Aorta (tissue), 5 donors: ENCODE measurements at places on chromosomes 12 and 14. TPM values are rescaled to one million over a fixed set of nuclear protein-coding genes. Genes with fewer than 3 reads are reported as not detected.

FAM90A1 gene
- 0.27 TPM for total RNA-seq

- no peaks in the 10 kb centered on the region for H3K27me3 ChIP-seq
- DNase-seq = no peak
- no peaks in the 10 kb centered on the region for H3K36me3 ChIP-seq
- H3K27ac ChIP-seq = no peak overlapping the region
Measured at GRCh38 chr14:83416476-83416875, 1882.8 kb upstream of the SEL1L start.

DNA sequence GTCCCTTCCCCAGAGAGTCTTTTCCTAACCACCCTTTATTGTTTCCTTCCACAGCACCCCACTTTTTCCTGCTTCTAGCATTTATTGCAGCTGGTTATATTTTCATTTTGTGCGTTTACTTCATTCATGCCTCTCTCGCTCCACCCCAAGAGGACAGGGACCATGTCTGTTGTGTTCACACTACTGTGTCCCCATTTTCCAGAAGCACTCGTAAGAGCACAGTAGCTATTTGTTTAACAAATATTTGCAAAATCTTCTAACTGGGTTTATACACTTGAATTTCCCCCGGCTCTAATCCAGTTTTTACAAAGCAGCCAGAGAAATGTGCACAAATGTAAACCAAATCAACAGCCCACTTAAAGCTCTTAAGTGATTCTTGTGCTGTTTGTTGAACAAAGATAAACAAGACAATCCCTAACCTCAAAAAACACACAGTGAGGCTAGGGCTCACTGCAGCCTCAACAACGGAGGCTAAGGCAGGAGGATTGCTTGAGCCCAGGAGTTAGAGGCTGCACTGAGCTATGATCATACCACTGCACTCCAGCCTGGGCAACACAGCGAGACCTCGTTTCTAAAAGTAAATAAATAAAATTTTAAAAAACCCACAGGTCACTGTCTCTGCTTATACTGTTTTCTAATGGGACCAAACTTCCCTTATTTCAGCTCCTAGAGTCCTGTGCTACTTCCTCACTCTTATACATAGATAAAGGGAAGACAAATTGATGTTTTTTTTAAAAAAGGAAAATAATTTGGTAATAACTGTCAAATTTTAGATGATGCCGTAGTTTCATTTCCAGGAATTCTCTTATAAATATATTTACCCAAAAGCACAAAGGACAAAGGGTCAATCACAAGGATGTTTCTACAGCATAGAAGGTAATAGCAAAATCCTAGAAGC, 6.6 kb upstream of the ABCD4 start:
- H3K27me3 ChIP-seq = no peaks in the 10 kb centered on the region
- H3K4me3 ChIP-seq = no peak overlapping the region
- H3K27ac ChIP-seq = no peak overlapping the region

RD3L gene
- not detected for total RNA-seq

DNA sequence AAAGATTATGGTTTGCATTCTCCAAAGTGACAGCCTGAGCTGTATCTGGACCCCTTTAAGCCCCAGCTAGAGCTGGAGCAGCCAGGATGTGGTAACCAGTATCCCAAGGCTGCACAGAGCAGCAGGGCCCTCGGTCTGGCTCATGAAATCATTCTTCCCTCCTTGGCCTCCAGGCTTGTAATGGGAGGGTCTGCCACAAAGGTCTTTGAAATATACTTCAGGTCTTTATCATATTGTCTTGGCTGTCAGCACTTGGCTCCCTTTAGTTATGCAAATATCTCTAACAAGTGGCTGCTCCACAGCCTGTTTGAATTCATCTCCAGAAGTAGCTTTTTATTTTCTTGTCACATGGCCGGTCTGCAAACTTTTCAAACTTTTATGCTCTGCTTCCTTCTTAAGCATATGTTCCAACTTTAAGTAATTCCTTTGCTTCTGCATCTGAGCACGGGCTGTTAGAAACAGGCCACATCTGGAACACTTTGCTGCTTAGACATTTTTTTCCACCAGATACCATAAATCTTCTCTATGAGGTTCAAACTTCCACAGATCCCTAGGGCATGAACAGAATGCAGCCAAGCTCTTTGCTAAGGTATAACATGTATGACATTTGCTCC, 663.4 kb upstream of the MIS18BP1 start:
- H3K4me3 ChIP-seq = no peak overlapping the region
- DNase-seq = no peak
- H3K36me3 ChIP-seq = no peaks in the 10 kb centered on the region
- H3K27me3 ChIP-seq = no peaks in the 10 kb centered on the region

- H3K27ac ChIP-seq = no peak overlapping the region
- no peaks in the 10 kb centered on the region for H3K27me3 ChIP-seq
- H3K4me1 ChIP-seq = no peaks in the 10 kb centered on the region
- no peaks in the 10 kb centered on the region for H3K36me3 ChIP-seq
Measured at GRCh38 chr12:91441246-91441645, 258.6 kb upstream of the DCN start.

- DNase-seq = no peak
- no peaks in the 10 kb centered on the region for H3K4me1 ChIP-seq
- no peak overlapping the region for H3K27ac ChIP-seq
- no peaks in the 10 kb centered on the region for H3K27me3 ChIP-seq
- no peak overlapping the region for H3K4me3 ChIP-seq
- no peaks in the 10 kb centered on the region for H3K36me3 ChIP-seq
Measured at GRCh38 chr14:102442241-102443211, 67.0 kb downstream of the ANKRD9 start.

DNA sequence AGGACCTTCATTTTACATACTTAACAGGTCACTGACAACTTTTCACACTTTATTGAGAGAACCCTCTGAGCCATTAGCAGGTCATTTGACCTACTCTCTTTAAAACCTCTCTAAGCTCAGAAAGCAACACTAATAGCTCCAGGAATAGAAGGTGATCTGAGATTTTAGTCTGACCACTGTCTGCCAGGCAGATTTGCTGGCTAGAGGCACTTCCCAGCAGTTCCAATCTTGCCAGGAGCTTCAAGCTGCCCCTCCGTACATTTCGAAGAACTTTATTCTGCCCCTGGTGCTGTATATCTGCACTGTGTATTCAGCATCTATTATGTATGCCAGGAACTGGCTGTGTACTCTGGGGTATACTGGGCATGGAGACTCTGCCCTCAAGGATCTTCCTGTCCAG, 56.3 kb downstream of the GPHB5 start:
- no peak overlapping the region for H3K27ac ChIP-seq
- no peaks in the 10 kb centered on the region for H3K27me3 ChIP-seq
- H3K4me1 ChIP-seq = no peaks in the 10 kb centered on the region
- no peak overlapping the region for H3K4me3 ChIP-seq
- no peaks in the 10 kb centered on the region for H3K36me3 ChIP-seq

GRCh38 chr14:52399921-52400595, 85.9 kb downstream of the PTGER2 start:
- no peak overlapping the region for H3K27ac ChIP-seq
- no peaks in the 10 kb centered on the region for H3K27me3 ChIP-seq
- H3K4me1 ChIP-seq = no peaks in the 10 kb centered on the region

DNA sequence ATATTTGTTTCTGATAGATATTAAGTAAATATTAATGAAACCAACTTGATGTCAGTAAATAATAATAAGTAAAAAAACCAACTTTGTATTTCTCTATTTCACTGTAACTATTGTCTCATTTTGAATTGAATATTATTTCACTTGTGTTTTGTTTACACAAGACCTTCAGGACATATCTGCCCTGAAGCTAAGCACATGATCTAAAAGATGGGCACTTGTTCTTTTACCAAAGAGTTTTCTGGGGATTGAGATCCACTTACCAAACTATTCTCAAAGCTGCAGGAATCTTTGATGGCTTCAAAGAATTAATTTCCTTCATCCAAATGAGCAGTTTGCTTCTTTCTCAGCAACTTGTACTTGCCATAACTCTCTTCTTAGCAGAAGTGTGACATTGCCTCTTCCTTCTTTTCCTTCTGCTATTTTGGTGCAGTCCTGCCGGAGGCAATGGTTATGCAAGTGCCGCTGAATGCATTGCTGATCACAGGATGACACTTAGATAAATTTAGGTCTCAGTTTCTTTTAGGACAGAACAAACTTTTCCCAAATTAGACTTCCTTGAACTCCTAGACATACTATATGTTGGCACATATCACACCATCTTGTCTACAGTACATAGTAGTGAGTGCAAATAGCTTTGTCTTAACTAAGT, 9.2 kb downstream of the FAR2 start:
- H3K27me3 ChIP-seq = no peaks in the 10 kb centered on the region
- H3K36me3 ChIP-seq = no peaks in the 10 kb centered on the region
- DNase-seq = peak; percentile 66
- H3K27ac ChIP-seq = no peak overlapping the region

NINJ2 gene
- total RNA-seq = 3.8 TPM

DNA sequence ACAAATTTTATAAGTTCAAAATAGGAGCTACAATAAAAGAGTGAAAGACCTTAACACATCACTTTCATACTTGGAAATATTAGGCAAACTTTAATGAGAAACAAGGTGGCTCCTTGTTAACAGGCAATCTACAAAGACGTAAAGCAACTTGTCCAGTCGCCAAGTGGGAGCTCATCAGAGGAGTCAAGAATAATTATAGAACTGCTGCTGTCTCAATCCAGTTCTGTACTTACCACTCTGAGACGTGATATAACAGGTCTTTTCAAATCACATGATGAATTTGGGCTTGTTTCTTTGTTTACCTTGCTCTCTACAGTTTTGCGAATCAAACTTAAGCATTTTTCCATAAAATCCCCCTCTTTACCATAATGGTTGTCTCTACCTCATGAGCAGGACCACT, 3.6 kb downstream of the YBX3 start:
- H3K27ac ChIP-seq = no peak overlapping the region
- H3K4me3 ChIP-seq = no peak overlapping the region
- peaks cover 1% of the 10 kb centered on the region for H3K27me3 ChIP-seq
- no peaks in the 10 kb centered on the region for H3K36me3 ChIP-seq

GRCh38 chr14:75561013-75561432, 17.4 kb upstream of the FLVCR2 start:
- DNase-seq = peak; percentile 85
- no peak overlapping the region for H3K4me3 ChIP-seq
- no peaks in the 10 kb centered on the region for H3K27me3 ChIP-seq
- H3K27ac ChIP-seq = no peak overlapping the region

DNA sequence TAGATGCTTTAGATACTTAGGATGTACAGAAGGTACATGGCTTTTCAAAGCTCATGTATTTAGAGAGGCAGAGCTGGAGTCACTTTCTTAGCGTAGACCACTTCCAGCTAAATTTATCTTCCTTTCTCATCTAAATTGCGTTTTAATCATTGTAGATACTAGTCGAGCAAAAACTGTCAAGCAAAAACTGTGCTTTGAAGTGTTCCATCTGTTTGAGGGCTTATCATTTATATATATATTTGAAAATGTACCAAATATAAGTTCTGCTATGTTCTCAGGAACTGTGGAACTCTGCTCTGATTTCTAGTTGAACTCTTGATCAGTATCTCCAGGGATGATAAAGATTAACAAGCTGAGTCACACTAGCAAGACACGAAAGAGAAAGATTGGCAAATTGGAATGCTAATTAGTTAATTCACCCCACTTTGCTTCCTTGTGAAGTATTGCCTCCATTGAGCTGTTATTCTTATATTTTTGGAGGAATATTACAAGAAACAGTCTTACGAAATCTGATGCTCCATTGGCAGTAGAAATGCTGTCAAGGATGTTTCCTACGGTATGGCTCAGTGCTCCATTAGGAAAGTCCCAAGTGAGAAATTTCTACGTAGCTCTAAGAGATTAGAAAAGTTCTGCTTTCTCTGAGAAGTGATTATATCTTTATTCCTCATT, 310.7 kb downstream of the AEBP2 start:
- no peak overlapping the region for H3K4me3 ChIP-seq
- no peak for DNase-seq
- no peak overlapping the region for H3K27ac ChIP-seq
- no peaks in the 10 kb centered on the region for H3K4me1 ChIP-seq
- peaks cover 3% of the 10 kb centered on the region for H3K36me3 ChIP-seq
- H3K27me3 ChIP-seq = no peaks in the 10 kb centered on the region

KICS2 gene
- total RNA-seq = 5.6 TPM

DPF3 gene
- total RNA-seq = 0.65 TPM

- H3K27ac ChIP-seq = no peak overlapping the region
- H3K4me1 ChIP-seq = no peaks in the 10 kb centered on the region
- H3K27me3 ChIP-seq = no peaks in the 10 kb centered on the region
- DNase-seq = no peak
Measured at GRCh38 chr12:5654019-5654418, 222.1 kb downstream of the NTF3 start.

TMEM106C gene
- 70.0 TPM for total RNA-seq

IGFBP6 gene
- 979 TPM for total RNA-seq

- H3K36me3 ChIP-seq = no peaks in the 10 kb centered on the region
- no peak overlapping the region for H3K4me3 ChIP-seq
- DNase-seq = no peak
- no peak overlapping the region for H3K27ac ChIP-seq
- no peaks in the 10 kb centered on the region for H3K4me1 ChIP-seq
Measured at GRCh38 chr12:57469296-57470164, 9.9 kb downstream of the GLI1 start.

- H3K36me3 ChIP-seq = no peaks in the 10 kb centered on the region
- no peaks in the 10 kb centered on the region for H3K27me3 ChIP-seq
- H3K4me1 ChIP-seq = no peaks in the 10 kb centered on the region
- H3K27ac ChIP-seq = no peak overlapping the region
- no peak for DNase-seq
Measured at GRCh38 chr12:32863128-32863527, 33.4 kb downstream of the PKP2 start.

- H3K27me3 ChIP-seq = peaks cover 2% of the 10 kb centered on the region
- no peak overlapping the region for H3K27ac ChIP-seq
- no peaks in the 10 kb centered on the region for H3K36me3 ChIP-seq
- H3K4me3 ChIP-seq = no peak overlapping the region
Measured at GRCh38 chr12:34348836-34349672, 326.8 kb downstream of the ALG10 start.

KRT85 gene
- total RNA-seq = not detected
